ENCODE measurements at places on chromosomes 1 and 21.

- no peak for DNase-seq
These were observed 151.8 kb downstream of the SETD4 start for GRCh38 chr21:35908311-35909078.

GRCh38 chr1:77400781-77401180, 119.0 kb downstream of the AK5 start:
- DNase-seq, result no peak

- DNase-seq, result peak; percentile 43
These were observed 28.1 kb downstream of the C2CD2 start for GRCh38 chr21:41925767-41926116.

GRCh38 chr1:46289134-46289494, 14.3 kb downstream of the LRRC41 start:
- no peak for DNase-seq

GRCh38 chr1:93980320-93981273, 71.4 kb upstream of the GCLM start:
- peak; percentile 67 for DNase-seq

Measured in D341Med (cell line).